ENCODE measurements at places on chromosomes 7 and 10.

DNA sequence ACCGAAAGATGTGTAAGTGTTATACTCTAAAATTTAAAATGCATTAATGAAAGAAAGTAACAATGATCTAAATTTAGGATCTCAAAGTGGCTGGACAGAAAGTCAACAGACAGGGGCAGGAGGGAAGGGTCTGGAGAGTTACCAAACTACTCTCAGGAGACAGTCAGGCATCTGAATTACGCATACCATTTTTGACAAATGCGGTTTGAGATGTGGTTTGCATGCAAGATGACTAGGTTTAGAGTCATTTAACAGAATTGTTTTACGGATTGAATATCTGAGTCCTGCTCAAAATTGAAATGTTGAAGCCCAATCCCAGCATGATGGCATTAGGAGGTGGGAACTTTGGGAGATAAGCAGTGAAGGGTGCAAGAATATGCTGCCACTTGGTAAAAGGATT is 314.1 kb downstream of the WDR11 start:
- no peak for DNase-seq

- DNase-seq, result no peak
Measured at GRCh38 chr10:70418713-70419112, 14.8 kb downstream of the EIF4EBP2 start.

- no peak for DNase-seq
Measured at GRCh38 chr10:117621196-117621595, 78.7 kb downstream of the EMX2 start.

GRCh38 chr7:91656541-91657482 is 223.7 kb downstream of the MTERF1 start:
- DNase-seq, result no peak

DNA sequence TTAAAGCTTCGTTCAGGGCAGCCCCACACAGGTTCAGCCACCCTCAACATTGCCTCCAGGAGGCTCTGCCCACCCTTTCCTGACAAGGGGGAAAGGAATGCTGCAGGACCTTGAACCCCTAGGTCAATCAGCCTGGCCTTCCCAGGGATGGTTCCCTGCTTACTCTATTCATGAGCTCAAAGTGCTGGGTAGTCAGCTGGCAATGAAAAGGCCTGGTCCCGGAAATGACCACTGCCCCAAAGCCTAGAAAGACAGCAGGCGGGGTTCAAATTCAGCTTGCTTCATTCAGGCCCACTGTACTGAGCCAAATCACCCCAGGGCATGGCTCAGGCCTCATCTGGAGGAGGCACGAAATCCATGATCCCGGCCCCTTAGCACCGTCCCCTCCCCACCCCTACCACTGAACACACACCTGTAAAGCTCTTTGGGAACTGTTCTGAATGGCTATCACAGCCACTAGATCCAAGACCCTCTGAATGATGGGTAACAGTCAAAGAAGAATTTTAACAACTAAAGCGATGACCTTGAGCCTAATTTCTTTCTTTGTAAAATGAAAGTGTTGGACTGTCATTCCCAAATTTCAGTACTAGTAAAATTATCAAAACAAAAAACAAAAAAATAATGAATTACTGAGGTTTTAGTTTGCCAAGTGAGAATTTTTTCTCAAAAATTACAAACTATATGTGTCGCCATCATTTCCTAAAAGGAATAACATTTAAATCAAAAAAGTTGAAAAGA is 1.0 kb downstream of the URGCP start:
- DNase-seq, result peak; percentile 32

GRCh38 chr10:119207713-119208552 is 562 bp downstream of the GRK5 start:
- peak; percentile 51 for DNase-seq

- no peak for DNase-seq
Measured at GRCh38 chr10:5630112-5630436, 36.3 kb downstream of the ASB13 start.

DNA sequence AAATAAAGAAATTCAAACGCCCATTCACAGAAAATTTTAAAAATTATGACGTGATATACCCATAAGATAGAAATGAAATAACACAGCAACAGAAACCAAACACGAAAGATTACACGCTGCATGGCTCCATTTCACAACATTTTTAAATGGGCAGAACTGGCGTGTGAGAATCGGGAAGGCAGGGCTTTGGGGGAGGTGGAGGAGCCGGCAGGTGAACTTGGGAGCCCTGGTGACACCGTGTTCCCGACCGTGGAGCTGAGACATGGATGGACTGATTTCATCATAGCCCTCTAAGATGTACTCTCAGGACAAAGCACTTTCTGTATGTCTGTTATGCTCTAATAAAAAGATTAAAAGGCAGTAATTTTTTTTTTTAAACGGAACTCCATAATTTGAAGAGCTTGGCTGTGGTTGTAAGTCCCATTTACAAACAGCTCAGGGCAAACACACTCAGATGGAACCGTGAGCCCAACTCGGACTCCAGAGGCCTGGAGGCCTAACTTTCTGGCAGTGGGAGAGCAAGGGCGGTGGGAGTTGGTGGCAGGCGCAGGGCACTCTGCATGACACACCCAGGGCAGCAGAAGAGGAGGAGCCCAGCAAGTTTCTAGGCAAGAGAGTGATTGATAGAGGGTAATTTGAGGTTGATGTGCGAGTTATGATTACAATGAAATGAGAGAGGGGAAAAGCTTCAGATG is 203.4 kb downstream of the MAD1L1 start:
- DNase-seq, result peak; percentile 7

DNA sequence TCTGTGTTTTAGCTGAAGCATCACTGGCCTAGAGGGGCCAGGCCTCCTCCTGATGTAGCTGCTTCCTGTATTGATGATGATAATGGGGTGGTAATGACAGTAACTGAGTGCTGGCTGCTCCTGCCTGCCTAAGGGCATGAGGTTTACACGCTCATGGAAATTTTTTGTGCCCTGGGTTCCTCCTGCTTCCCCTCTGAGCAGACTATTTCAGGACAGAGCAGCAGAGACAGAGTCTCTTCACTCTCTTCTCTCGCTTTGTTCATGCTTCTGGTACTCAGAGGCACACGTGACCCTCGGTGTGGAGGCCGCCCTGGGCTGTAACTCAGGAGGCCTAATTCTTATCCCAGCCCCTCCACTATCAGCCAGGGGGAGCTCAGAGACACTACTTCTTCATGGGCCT is 27.9 kb downstream of the LRRC20 start:
- no peak for DNase-seq

DNA sequence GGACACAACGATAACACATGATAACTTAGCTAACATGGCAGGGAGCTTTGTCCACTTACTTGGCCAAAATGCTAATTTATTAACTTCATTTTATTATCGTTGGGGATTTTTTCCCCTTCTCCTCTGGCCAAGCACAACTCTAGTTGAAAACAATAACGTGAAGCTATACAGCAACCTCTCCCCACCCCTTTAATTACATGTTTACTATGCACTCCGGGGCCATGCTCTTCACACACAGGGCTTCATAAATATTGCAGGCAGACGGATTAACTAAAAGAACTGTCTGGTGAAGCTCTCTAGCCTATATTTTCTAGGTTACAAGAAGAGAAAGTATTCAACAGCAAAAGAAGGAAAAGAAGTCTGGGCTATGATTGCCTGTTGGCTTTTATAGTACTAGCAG is 51.7 kb downstream of the XRCC2 start:
- no peak for DNase-seq

DNA sequence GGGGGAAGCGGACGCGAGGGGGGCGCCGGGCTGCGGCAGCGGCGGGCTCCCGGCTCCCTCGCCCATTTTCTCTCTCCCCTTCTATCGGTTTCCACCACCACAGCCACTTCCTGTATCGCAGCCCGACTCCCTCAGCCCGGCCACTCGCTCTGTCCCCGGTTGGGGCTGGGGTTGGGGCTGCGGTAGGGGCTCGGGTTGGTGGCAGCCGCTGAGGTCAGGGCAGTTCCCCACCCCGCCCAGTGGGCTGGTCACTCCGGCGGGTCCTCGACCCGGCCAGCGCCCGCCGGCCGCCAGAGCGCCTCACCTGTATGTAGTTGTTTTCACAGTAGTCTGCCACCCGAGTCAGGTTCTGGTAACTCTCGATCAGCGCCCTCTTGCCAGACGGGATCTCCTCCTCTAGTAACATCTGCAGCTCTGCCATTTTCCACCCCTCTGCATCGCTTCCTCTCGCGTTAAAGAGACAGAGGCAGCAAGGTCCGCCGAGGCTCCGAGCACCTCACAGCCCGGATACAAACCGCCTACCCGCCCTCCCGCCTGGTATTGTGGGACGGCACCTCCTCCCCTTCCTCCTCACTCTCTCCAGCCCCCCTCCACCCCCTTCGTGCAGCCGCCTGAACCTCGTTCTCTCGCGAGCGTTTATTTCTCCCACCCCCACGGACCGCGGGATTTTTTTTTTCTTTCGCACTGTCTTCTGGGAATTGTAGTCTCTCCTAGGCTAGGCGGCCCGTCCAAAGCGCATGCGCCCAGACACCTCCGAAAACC is at the start of gene ABI1:
ABI1 (minus strand) TSS at position 516 of the 762 bp plus-strand sequence; CDS start at position 421, 95 bp downstream.
- DNase-seq, result peak; percentile 98

- no peak for DNase-seq
Measured at GRCh38 chr10:88122576-88122975, 259.2 kb downstream of the PTEN start.

DNA sequence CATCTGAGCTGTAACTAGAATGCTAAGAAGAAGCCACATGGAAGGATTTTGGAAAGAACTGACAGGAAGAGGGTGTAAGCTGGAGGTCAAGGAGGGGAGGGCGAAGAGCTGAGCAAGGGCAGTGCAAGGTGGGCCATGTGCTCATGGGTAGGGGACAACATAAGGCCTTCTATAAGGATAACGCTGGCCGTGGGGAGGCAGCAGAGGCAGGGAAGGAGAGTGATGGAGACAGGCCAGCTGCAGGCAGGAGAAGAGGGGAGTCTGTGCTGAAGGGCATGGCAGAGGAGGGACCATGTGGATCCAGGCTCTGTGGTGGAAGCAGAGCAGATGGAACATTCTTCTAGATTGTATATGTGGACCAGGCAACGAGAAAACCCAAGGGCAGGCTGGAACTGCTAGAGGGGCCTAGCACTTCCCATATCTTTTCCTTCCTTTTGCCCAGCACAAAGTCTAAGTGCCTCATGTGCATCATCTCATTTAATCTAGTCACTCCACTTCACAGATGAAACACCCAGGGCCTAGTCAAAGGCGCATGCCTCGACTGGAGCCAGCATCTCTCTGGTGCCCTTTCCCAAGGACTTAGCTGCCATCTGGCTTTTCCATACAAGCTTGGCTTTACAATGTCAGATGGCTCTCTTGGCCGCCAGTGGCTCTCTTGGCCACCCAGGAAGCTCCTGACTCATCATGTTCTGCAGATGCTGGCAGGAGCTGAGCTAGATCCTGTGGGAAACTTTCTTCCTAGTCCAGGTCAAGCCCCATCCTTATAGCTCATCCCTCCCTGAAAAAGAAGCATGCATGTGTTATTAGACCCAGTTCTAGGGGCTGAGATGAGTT is 6.6 kb downstream of the LRRC18 start:
- DNase-seq, result no peak

DNA sequence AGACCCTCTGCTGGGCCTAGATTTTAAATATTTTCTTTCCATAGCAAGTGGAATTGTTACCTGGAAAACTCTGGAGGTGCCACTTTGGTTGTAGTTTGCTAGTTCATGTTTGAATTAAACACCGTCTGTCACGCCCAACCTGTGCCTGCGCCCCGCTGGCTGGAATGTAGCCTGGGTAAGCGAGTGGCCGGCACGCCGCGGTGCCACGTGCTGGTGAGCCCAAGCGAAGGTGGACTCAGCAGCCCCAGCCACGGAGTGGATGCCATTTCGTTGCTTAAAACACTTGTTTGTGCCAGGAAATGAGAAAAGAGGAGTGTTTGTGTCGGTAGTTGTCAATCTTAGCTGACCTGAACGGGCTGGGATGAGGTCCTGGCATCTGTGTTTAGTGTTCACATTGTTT is 2.7 kb downstream of the GET4 start:
- no peak for DNase-seq

- DNase-seq, result no peak
Measured at GRCh38 chr7:106205621-106206222, 79.1 kb downstream of the NAMPT start.

DNA sequence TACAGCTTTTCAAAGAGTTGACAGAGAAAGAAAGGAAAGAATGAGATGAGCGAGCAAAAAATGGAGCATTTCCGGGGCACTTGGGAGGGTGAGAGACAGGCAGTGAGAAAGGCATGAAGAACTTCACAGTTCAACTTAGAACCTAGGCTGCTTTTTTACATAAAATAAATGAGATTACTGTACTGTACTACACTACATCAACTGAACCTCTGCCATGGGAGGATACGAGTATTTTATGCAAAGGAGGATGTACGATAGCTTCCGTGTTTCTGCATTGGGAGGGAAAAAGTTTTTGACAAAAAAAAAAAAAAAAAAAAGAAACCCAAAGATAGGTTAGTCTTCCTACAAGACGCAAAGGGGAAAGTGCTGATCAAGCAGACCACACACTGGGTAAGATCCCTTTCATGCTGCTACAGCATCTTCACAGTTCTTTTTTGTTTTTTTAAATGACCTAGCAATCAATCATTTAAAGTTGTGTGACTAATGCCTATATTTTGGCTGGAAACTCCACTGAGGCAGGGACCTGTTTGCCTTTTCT is 88.0 kb downstream of the RAPGEF5 start:
- DNase-seq, result no peak

GRCh38 chr7:43646603-43647338 is 63.9 kb downstream of the STK17A start:
- no peak for DNase-seq

DNA sequence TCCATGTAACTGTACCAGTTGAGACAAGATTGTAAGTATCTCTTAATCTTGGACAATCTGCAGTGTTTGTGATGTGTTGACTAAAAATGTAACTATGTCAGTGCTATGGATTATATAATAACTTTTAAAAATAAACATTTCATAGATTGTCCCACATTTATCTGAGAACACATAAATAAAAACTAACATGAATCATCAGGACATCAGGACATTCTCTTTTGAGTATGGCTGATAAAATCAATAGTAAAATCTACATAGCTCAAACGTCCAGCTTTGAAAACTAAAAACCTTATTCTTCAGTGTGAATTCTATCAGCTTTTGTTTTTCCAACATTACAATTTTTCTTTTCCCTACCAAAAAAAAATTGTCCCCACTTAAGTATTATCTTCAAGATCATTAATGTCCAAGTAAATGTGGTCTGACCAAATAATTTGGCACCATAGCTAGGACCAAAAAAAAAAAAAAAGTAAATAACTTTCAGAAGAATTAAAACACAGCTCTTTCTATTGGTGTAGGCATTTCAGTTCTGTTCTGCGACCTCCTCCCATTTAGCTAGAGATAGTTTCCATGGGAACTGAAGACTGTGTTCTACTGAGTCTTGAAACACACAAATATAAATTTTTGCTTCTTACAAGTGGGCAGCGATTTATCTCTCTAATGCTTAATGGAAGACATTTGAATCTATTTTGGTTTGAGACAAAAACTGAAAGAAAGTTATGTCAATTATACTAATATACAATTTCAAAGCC is 123.0 kb upstream of the SGCE start:
- no peak for DNase-seq

DNA sequence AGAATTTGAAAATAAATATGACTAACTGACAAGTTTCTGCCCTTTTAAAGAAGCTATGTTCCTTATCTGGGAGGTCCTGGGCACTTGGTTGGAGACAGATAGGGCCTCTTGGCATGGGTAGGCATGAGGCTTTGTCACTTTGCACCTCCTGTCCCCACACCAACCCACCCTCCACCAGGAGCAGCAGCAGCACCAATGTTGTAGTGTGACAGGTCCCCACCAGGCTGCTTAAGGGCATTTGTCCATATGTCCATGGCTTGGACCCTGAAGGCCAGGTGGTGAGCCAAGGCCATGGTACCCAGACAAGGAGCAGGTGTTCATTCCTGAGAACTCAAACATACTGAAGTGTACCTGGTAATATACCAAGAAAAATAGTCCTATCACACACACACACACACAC is 629.1 kb downstream of the ACTR3B start:
- DNase-seq, result no peak

Data from WTC11 (cell line).